Effector memory CD4-positive, alpha-beta T cell (primary cell): ENCODE measurements at places on chromosomes 2 and 18.

- H3K4me3 ChIP-seq: no peak overlapping the region
- no peaks in the 10 kb centered on the region for H3K36me3 ChIP-seq
- no peaks in the 10 kb centered on the region for H3K4me1 ChIP-seq
- no peaks in the 10 kb centered on the region for H3K27me3 ChIP-seq
- H3K27ac ChIP-seq: no peak overlapping the region
These were observed 8.0 kb downstream of the PKDCC start for GRCh38 chr2:42055573-42056514.

DNA sequence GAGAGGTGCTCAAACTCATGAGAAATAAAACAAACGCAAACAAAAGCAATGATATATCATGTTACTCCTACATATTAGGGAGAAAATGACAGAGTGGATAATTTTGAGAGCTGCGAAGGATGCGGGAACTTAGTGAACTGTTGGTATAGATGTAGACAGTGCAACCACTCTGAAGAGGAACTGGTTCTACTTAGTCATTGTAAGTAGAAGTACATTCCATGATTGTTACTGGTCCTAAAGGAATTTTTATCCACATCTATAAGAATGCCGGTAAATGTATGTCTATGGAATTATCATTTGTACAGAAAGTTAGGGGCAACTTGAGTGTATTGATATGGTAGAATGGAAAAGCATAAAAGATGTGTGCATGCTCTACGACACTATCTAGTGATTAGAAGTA, 1238.4 kb downstream of the LRP1B start:
- no peak overlapping the region for H3K27ac ChIP-seq
- H3K36me3 ChIP-seq: no peaks in the 10 kb centered on the region
- no peak for DNase-seq
- no peaks in the 10 kb centered on the region for H3K27me3 ChIP-seq
- H3K4me1 ChIP-seq: no peaks in the 10 kb centered on the region

DNA sequence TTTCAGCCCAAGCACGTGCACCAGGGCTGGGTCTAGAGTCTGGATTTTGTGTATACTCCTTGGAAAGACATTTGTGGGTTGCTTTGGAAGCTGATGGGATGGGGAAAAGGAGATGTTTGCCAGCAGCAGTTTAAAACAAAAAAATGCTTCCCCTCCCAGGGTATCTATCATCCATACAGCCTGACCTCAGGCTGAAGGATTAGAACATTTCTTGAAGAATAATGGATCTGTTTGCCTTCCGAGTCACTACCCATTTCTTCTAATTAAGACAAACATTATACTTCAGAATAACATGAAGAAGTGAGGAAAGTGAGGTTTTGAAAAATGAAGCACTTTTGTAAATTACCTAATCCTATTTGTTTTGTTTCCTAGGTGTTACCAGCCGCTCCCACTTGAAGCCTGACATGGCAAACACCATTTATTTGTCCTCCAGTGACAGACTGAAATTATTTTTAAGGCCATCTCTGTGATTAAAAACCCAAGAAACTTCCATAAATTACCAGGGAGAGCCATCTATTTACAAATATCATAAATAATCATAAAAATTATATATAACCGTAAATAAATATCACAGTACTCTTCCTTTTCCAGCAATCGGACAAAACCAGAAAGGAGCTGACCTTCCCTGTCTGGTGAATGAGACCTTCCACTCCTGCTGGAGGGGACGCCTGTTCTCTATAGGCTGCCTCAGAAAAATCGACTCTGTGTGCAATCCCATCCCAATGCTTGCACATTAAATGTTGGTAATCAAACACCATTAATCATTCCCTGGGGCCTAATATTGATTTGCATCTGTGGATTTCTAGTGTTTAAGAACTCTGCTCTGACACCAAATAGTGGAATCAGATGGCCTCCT, 106.8 kb downstream of the C1D start:
- no peak for DNase-seq
- no peak overlapping the region for H3K4me3 ChIP-seq
- H3K27ac ChIP-seq: no peak overlapping the region
- no peaks in the 10 kb centered on the region for H3K36me3 ChIP-seq
- no peaks in the 10 kb centered on the region for H3K4me1 ChIP-seq
- no peaks in the 10 kb centered on the region for H3K27me3 ChIP-seq

DNA sequence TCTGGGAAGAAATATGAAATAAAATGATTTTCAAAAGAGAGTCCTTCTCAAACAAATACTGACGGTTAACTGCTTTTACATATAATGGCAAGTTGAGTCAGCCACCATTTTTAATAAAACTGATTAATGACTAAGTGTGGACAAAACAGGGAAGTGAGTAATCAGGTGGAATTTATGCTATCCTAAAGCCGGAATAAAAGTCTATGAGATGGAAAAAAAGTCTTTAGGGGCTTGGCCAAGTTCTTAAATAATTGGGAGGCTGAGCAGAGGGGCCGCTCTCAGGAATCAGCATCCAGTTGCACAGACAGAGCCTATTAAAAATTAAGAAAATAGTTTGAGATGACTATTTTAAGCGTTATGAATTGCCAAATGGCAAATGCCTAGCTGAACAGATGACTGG, 58.6 kb upstream of the AFF3 start:
- H3K4me1 ChIP-seq: no peaks in the 10 kb centered on the region
- H3K27me3 ChIP-seq: no peaks in the 10 kb centered on the region
- DNase-seq: no peak
- H3K36me3 ChIP-seq: no peaks in the 10 kb centered on the region
- H3K27ac ChIP-seq: no peak overlapping the region
- H3K4me3 ChIP-seq: no peak overlapping the region

DNA sequence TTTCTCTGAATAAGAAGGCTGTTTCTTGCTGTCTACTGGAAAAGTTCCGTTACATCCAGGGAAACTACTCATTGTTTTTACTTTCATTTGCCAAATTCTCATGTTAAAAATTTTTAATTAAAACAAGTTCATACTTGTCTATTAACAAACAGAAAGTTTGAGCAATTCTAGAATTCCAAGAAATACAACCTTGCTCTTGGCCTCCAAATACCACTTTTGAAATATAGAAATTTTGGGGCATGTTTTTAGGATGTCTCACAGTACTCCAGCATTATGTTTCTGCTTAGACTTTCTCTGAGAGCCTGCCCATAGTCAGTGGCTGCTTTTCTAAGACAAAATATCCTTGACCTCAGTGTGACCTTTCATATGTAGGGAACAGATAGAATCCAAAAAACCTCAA, 228.7 kb upstream of the RND3 start:
- no peak overlapping the region for H3K27ac ChIP-seq
- no peaks in the 10 kb centered on the region for H3K4me1 ChIP-seq
- H3K36me3 ChIP-seq: no peaks in the 10 kb centered on the region
- no peaks in the 10 kb centered on the region for H3K27me3 ChIP-seq
- H3K4me3 ChIP-seq: no peak overlapping the region

GRCh38 chr2:20593072-20594034, 57.5 kb downstream of the HS1BP3 start:
- no peaks in the 10 kb centered on the region for H3K4me1 ChIP-seq
- DNase-seq: no peak
- H3K27ac ChIP-seq: no peak overlapping the region
- H3K36me3 ChIP-seq: no peaks in the 10 kb centered on the region
- H3K4me3 ChIP-seq: no peak overlapping the region

DNA sequence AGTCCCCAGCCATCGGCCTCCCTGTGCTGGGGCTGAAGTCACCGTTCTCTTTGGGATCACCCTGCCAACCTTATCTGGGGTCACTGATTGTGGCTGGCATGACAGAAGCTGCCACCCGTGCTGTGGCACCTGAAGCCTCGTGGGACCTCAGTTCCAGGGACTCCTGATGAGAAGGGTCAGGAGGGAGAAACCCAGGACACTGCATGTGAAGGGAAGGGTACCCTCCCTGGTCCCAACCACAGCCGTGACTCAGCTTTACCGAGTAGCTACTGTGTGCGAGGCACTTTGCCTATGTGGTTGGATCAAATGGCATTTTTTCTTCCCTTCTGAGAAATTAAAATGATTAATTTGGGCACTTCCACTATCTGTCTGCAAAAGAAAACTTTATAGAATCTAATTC, 64.4 kb downstream of the SP110 start:
- H3K4me1 ChIP-seq: no peaks in the 10 kb centered on the region
- no peaks in the 10 kb centered on the region for H3K36me3 ChIP-seq
- H3K27ac ChIP-seq: no peak overlapping the region
- no peak for DNase-seq
- H3K27me3 ChIP-seq: no peaks in the 10 kb centered on the region

DNA sequence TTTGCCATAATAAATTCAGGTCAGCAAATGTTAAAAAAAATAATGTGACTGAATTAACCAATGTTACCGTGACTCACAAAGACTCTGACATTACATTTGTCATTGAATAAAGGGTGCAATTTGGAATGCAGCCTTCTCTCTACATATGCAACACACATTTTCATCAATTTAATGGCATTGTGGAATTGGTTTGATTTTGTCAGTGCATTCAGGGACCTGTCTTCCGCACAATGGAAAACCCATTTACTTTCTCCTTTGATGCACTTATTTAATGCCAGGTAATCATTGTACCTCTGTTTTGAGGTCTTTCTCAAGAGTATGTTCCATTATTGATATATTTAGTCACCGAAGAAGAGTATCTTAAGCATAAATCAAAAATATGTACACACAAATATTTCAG, 1099.3 kb downstream of the SOCS6 start:
- no peak for DNase-seq
- no peaks in the 10 kb centered on the region for H3K27me3 ChIP-seq
- no peak overlapping the region for H3K4me3 ChIP-seq
- H3K4me1 ChIP-seq: no peaks in the 10 kb centered on the region

GRCh38 chr2:238497610-238498005, 70.9 kb downstream of the ASB1 start:
- H3K36me3 ChIP-seq: no peaks in the 10 kb centered on the region
- peaks cover 17% of the 10 kb centered on the region for H3K4me1 ChIP-seq
- no peaks in the 10 kb centered on the region for H3K27me3 ChIP-seq
- H3K4me3 ChIP-seq: no peak overlapping the region
